ENCODE measurements at places on chromosomes 6 and 20.

DNA sequence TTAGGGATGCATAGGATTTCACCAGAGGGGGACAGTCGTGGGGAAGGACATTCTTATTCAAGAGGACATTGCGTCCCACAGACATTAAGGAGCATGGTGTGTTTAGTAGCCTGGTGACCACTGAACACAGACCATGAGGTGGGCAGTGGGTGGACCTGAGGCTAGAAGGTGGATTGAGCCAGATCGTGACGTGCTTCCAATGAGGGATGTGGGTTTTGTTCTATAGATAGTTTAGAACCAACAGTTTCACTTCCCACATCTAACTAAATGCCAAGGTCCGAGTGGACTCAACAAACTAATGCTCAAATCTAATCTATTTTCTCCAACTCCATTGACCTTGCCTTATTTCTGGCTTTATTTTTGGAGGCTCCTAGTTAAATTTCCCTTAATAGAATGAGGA lies 58.5 kb downstream of the OGFRL1 start:
- no peak for DNase-seq

- DNase-seq = no peak
Observed at GRCh38 chr6:119760046-119760445, 410.5 kb upstream of the MAN1A1 start.

DNA sequence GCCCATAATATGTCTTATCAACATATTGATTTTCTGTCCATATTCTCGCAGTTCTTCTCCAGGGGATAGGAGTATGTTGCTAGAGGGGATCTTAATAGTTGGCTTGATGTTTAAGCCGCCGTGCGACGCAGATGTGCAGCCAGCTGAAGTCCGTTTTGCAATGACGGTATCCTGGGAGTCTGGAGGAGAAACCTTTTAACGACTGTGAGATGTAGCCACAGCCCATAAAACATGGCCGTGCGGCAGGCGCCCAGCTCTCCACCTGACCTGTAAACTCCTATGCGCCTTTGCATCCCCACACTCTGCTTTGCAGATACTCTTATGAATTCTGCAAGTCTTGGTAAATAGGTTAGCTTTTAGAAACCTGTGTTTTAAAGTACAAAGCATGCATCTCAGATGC lies 36.9 kb downstream of the BMP6 start:
- no peak for DNase-seq

- DNase-seq = no peak
Observed at GRCh38 chr6:300026-300425, 7.7 kb downstream of the DUSP22 start.

DNA sequence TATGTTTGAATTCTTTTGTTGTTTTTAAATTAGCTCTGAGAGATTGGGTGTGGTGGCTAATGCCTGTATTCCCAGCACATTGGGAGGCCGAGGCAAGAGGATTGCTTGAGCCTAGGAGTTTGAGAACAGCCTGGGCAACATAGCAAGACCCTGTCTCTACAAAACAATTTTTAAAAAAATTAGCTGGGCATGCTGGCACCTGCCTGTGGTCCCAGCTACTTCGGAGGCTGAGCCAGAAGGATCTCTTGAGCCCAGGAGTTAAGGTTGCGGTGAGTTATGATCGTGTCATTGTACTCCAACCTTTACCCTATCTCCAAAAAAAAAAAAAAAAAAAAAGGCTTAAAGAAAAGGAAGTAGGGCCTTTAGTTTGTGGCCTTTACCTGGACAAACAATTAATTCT lies 22.9 kb downstream of the DHX35 start:
- DNase-seq = no peak

- no peak for DNase-seq
Observed at GRCh38 chr6:44451803-44452695, 64.5 kb downstream of the CDC5L start.

DNA sequence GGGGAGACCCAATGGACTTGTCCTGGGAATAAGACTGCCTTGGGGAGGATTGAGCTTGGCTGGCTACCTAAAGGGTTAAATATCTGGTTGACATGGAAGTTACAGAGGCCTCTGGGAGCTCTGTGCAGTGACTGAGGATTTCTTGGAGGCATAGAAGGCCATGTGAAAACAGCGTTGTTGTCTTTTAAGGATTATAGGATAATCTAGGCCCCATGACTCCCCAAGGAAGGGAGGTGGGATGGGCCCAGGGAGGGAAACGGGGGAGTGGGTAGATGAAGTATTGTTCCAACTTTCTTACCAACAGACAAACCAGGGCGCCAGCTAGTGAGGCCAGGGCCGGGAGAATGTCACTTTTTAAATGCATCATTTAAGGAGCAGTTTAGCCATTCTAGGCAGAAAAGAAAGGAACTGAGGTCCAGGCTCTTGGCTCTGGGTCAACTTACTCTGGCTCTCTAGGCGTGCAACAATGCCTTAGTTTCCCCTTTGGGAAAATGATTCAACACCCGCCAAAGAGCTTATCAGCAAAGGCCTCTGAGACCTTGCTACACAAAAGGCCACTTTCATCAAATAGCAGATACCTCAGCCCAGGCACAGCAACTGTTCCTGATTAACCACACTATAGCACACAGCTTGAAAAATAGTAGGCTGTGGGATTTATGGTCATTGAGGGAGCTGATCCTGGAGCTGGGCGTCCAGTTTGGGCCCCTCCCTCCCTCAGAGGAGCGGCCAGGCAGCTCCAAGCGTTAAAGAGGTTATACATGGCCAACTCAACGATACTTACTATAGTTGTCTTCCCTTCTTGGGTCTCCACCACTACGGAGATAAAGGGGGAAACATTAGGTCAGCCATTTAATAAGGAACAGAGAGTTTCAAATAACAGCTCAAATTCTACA lies 7.0 kb downstream of the MRPS18A start:
- no peak for DNase-seq

DNA sequence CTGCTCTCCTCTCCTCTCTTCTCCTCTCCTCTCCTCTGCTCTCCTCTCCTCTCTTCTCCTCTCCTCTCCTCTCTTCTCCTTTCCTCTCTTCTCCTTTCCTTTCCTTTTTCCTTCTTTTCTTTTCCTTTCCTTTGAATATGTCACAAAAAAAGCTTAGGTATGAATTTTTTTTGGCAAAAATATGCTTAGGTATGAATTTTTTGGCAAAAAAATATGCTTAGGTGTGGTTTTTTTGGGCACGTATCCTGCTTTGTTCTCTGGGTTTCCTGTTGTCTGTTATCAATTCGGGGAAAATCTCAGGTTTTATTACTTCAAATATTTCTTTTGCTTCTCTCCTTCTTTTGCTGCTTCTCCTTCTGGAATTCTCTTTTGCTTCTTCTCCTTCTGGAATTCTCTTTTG lies 155.5 kb upstream of the PMEPA1 start:
- no peak for DNase-seq

DNA sequence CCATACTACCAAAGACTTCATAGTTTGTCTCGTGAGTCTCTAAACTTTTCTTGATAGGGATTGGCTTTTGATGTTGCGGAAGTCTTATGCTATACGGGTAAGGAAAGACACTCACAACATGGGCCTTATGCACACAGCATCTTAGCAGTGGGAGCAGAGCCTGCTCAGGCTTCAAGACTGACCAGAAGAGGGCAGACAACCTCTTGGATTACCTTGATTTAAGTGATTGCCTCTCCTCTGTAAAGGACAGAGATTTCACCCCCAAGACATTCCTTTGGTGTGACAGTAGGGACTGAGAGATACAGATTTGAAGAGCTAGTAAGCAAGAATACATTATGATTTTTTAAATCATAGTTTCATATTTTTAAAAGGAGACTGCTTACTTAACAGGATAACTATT lies 71.0 kb upstream of the SAMD3 start:
- DNase-seq = no peak

Measured in NCI-H1417 (cell line).